ENCODE measurements at places on chromosomes 7 and 10. TPM values are rescaled to one million over a fixed set of nuclear protein-coding genes. Genes with fewer than 3 reads are reported as not detected.

The PPP1R3C gene
- total RNA-seq: 0.21 TPM

The RADIL gene
- total RNA-seq: 0.16 TPM

The ATP6V0A4 gene
- total RNA-seq: not detected

The LAMB1 gene
- 0.41 TPM for total RNA-seq

The DMBT1 gene
- not detected for total RNA-seq

The GIMAP2 gene
- total RNA-seq: 30.5 TPM

The SLK gene
- total RNA-seq: 26.7 TPM

The AMZ1 gene
- 0.07 TPM for total RNA-seq

The SGCE gene
- total RNA-seq: 2.0 TPM

The RHOBTB1 gene
- total RNA-seq: 0.30 TPM
